Esophagus squamous epithelium (tissue), 5 donors: ENCODE measurements at places on chromosomes 2 and 18. TPM values are rescaled to one million over a fixed set of nuclear protein-coding genes. Genes with fewer than 3 reads are reported as not detected.

DSC1 gene
- total RNA-seq, result 0.49 TPM

C2orf81 gene
- 0.45 TPM for total RNA-seq

NDUFB3 gene
- 79.2 TPM for total RNA-seq

BIRC6 gene
- total RNA-seq, result 61.7 TPM

RGPD8 gene
- 17.7 TPM for total RNA-seq

HOXD12 gene
- not detected for total RNA-seq

TUBB8B gene
- total RNA-seq, result 0.40 TPM

GRCh38 chr18:34522603-34523002 lies 187.5 kb upstream of the DTNA start:
- H3K27me3 ChIP-seq, result no peaks in the 10 kb centered on the region
- DNase-seq, result no peak
- no peaks in the 10 kb centered on the region for H3K4me1 ChIP-seq
- no peak overlapping the region for H3K4me3 ChIP-seq
- no peak overlapping the region for H3K27ac ChIP-seq
